Germinal center (tissue), 1 donor: ENCODE measurements at places on chromosomes 7 and 10.

DNA sequence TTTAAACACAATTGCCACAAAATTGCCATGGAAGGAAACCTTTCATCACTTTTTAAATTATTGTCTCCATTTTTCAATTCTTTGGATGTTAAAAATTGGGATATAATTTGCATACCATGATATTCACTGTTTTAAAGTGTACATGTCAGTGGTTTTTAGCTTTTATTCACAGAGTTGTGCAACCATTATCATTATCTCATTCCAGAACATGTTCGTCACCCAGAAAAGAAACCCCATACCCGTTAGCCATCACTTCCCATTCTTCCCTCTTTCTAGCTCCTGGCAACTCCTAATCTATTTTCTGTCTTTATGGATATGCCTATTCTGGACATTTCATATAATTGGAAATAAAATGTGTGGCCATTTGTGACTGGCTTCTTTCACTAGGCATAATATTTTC is 260.3 kb upstream of the FERD3L start:
- DNase-seq, result no peak

DNA sequence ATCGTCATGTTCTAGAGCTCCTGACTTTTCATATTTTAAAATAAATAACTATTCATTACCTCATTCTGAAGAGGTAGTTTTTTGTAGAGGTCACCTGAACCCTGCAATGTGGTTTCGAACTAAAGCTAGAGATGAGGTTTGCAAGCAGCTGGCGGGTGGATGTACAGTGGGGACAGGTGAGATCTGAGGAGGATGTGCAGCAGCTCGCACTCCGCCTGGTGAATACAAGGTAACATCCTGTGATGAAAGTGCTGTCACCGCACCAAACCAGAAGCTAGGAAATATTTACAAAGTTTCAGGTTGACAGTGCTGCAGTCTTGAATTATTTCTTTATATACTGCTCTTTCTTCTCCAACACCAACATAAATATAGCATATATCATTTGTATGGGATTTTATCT is 26.5 kb downstream of the NDUFB2 start:
- DNase-seq, result no peak

- no peak for DNase-seq
Observed at GRCh38 chr10:63129888-63130287, 3.2 kb upstream of the NRBF2 start.

DNA sequence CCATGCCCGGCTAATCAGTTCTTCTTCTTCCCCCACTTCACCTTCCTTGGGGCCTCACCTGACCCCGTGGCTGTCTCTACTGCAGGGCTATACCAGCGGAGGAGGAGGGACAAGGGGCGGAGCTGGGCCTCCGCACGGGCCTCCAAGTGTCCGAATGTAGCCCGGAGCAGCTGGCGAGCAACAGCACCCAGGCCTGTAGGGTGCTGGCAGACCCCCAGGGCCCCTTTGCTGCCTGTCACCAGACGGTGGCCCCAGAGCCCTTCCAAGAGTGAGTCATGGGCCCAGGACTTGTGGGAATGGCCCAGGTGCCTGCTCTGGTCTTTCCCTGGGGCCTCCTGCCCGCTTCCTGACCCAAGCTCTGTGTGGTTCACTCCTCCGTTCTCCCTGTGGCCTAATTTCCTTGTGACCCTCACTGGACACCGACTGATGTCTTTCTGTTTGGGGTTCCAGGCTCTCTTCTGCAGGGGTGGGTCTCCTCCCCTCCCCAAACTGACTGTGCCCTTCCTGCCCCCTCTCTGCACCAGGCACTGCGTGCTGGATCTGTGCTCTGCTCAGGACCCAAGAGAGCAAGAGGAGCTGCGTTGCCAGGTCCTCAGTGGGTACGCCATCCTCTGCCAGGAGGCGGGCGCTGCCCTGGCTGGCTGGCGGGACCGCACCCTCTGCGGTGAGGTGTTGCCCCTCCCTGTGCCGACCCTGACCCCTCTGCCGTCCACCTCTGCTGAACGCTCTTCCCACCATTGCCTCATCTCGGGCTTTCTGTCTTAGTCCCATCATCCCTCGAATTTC is 35.2 kb downstream of the EPHB4 start:
- no peak for DNase-seq

DNA sequence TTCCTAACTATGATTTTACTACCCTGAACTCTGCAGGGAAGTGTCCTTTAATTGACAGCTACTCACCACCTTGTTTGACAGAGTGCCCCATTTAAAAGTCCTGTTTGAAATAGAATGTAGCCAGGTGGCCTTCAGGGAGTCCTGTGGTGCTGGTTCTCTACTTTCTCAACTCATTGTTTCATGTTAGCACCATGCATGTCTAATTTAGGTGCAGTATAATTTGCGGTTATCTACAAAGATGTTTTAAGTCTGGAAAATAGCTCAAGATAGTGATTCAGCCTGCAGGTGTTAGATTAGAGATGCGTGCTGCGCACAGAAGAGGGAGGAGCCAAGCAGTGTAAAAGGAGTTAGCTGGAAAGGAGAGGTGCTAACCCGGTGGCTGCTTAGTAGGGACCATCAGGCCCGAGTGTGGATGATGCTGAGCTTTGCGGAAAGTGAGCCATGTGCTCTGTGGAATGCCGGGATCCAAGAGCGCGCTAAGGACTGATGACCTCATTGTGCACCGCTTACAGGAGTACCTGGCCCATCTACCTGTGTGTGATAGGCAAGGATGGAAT is 1.2 kb downstream of the CCM2 start:
- peak; percentile 51 for DNase-seq

DNA sequence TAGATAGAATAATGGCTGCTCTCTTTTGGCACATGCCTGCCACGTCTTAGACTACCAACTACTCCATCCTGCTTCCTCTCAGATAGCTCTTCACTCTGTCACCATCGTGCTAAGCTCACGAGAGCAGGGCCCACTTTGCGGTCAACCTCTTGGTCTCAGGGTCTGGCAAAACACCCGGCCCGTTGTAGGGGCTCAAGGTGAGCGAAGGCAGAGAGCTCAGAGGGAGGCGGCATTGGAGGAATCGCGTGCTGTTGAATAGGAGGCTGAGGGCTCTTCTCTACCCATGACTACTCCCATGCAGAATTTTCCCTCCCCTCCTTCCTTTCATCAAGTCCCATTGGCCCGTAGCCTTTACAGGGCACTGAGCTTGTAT is 100.9 kb upstream of the DDC start:
- no peak for DNase-seq

DNA sequence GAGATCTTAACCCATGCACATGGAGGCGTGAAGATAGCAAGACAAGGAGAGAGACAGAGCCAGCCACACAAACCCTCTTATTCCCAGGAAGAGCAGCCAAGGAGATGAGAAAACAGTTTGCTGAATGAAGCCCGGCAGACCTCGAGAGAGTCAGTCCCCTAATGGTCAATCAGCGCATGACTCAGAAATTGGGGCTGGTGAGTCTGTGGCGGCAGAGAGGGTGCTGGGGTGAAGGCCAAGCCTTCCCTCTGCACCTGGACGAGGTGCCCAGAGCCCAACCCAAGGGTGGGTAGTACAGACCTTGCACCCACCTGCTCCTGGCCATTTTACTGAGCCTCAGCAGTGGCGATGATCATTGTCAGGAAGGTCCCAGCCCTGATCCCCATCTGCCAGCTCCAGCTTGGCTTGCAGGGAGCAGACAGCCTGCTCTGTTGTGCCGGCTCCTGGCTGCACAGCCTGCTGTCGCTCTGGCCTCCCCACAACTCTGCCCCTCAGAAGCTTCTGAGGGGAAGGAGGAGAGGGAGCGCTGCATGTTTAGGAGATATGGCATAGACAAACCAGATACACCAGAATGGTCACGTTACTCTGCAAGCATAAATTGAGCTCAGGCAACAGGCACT is 256.6 kb downstream of the RPS24 start:
- DNase-seq, result no peak

- DNase-seq, result peak; percentile 50
Observed at GRCh38 chr10:79244068-79244442, 103.2 kb upstream of the PPIF start.

- peak; percentile 34 for DNase-seq
Observed at GRCh38 chr10:7054915-7055314, 355.9 kb downstream of the SFMBT2 start.

DNA sequence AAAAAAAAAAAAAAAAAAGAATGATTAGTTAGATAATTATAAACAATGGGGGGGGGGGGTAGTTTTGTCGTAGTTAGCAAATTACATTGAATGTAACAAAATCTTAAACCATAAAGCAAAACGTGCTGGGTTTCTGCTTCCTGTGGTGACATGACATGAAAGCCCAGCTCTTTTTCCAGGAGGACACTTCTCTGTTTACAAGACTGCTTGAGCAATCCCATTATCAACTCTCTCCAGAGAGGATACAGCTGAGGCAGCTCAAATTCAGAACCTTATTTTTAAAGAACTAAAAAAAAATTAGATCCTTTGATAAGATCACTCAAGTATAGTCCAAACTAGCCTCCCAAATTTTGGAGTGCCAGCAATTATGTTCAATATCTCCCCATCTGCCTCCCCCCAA is 58.6 kb downstream of the ADRB1 start:
- DNase-seq, result no peak

- DNase-seq, result no peak
Observed at GRCh38 chr7:41566581-41566980, 136.3 kb downstream of the INHBA start.

- DNase-seq, result no peak
Observed at GRCh38 chr10:100621360-100622205, 85.8 kb downstream of the HIF1AN start.

DNA sequence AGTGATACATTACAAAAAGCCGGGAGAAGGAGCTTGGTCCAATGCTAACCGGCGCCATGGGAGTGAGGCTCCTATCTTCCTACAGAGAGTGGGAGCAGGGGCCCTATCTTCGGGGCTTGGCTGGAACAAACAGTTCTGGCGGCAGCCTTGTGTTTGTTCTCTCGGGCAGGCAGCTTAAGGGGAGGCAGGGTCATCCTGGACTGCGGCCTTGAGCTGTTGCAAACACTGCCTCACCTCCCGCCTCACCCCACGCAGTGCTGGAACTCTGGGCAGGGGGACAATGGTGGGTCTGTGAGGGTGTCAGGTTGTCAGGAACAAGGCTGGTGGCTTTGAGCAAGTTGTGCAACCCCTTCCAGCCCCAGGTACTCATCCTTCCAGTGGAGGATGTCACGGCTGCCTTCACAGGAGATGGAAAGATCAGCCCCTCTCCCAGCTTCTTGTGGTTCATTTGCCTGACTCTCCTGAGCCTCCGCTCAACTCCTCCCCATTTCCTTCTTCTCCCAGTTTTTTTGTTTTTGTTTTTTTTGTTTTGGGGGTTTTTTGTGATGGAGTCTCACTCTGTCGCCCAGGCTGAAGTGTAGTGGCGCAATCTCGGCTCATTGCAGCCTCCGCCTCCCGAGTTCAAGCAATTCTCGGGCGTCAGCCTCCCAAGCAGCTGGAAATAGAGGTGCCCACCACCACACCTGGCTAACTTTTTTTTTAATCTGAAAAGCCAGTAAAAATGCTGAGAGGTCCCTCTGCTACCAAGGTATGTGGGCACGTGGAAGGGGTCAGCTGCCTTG is 57.4 kb downstream of the SPOCK2 start:
- no peak for DNase-seq

DNA sequence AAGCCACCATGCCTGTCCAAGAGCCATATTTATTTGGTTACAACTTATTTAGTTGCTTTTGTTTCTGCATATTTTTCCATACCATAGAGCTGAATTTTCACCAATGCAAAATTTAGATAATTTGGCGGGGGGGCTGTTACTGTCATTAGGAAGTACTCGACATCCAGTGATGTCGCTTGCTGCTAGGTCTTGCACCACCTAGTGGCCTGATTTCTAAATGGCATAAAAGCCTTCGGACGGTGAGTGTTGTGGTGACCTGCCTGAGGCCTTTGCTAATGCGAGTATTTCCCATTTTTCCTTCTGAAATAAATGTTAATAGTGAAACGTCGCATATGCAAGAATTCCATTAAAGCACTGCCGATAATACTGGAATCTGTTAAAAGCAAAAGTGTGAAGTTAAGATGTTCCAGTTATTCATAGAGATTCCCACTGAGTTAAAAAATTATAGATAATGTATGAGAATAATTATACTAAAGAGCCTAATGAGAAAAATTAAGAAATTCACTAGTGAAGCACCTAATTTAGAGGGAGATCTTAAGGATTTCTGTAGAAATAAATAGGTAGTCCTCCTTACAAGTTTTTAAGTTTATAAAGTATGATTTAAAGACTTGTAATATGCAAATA is 86.1 kb upstream of the DNAJB6 start:
- DNase-seq, result peak; percentile 57

DNA sequence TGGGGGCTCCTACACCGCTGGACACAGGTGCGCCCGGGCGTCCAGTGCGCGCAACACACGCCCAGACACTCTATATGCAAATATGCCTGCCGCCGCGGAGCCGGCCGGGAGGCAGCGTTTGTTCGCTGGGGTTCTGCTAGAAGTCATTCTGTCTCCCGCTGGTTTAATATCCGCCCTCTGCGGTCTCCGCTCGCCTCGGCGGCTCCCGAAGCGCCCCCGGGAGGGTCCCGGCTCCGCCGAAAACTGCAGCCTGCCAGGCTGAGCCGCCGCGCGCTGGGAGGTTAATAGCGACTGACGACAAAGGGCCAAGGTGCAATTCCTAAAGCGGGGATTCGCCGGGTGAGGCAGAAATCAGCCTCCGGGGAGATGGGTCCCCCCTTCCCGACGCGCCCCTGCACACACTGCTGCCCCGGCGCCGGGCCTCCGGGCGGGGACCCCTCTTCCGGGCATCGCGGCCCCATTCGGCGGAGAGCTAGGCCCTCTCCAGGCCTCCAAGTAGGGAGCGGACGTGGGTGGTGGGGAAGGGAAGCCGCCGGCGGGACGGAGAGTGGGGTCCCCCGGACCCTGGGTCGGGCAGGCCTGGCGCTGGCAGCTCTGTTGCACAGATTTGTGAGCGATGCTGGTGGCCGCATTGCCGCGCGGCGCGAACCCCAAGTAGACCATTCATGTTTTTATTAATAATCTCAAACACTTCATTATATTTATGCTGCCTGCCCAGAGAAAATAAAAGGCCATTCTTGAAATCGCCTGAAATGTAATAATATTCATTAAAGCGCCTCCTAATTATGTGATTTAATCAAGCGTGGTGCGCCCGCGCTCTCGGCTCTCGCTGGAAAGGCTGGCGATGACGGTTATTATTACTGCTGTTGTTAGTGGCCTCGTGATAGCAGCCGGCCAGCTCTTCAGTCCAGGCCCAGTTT is 9.1 kb downstream of the EN2 start:
- DNase-seq, result peak; percentile 63

- no peak for DNase-seq
Observed at GRCh38 chr7:133797818-133798520, 329.2 kb upstream of the LRGUK start.

- DNase-seq, result no peak
Observed at GRCh38 chr7:50214771-50215170, 89.7 kb upstream of the IKZF1 start.

DNA sequence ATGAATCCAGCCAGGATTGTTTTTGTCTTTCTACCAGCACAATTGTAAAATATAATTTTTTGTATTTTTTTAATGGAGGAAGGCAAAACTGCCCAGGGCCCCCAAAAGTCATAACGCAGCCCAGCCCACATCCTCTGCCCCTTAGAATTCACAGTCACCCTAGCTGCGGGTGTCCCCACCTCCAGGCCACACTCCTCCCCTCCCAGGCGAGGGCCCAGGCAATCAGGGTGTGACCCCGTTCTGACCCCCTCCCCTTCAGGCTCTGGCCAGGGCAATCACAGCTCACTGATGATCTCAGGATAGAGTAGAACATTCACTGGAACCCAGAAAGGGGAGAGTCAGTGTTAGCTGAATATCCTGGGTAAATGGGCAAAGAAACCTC is 92.0 kb upstream of the MACROH2A2 start:
- no peak for DNase-seq
